ENCODE measurements at places on chromosomes 6 and 20.

DNA sequence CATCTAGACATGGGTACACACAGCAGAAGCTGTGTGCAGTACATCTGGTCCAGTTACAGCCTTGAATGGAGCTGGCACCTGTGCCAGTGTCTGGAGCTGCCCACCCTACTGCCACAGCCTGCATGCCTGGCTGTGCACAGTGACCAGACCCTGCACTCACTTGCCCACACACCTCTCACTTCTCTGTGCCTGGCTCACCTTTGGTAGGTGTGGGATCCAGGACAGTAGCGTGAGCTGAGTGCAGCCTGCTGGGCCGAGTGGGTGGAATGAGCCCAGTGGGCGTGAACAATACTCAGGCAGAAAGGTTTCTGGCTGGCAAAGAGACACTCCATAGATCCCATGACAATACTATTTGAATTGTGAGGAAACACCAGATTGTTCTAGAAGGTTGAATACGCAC, 839.5 kb upstream of the FLRT3 start:
- DNase-seq = no peak

DNA sequence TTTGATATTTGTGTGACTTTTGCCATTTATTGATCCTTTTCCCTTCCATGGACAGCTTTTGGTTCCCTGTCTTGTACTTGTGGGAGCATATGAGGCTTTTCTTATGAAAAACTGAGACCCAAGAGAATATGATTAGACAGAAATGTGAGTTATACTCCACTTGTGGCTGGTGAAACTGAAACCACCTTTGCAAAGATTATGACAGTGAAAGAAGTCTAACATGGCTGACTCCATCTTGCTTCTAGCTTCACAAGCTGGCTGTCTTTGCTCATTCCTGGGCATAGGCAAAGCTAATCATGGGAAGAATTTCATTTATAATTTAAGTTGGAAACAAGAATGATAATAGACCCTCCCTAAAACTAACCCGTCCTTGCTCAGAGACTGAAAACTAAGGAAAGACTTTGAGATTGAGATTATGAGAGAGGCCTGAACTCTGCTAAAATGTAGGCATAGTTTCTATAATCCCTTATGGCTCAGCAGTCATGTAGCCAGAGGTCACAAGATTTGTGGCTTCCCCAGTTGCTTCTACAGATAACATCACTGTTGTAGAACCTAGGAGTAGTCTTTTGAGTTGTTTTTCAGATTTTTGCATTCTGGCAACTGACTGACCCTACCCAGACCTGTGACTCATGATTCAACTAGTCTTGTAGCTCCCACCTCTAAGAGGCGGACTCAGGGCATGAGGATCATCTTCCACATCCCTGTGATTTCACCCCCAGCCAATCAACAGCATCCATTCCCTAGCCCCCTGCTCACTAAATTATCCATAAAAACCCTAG, 50.9 kb upstream of the CD2AP start:
- DNase-seq = no peak

DNA sequence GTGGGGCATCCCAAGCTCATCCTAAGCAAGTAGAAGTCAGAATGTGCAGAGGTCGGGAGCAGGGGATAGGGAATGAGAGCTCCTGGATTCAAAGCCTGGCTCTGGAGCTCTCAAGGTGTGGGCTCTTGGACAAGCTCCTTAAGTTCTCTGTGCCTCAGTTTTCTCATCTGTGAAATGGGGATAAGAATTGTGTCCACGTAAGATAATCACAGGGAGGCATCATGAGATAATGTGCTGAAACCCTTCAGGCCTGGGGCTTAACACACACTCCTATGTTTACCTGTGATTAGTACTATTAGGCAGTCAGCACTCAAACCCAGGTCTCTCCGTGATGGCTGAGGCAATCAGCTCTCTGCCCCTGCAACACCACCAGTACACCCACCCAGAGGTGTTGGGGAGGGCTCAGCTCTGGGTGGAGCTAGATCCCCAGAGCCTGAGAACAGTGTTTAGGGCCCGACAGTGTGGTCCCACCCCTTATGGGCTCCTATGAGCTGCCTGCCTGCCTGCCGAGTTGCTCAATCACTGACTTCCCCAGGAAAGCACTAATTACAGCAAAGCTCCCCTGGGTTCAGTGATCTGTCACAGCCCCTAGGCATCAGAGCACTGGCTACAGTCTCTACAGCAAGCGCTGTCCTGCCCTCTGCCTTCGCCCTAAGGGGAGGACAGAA, 6.3 kb upstream of the SIRPA start:
- DNase-seq = no peak

DNA sequence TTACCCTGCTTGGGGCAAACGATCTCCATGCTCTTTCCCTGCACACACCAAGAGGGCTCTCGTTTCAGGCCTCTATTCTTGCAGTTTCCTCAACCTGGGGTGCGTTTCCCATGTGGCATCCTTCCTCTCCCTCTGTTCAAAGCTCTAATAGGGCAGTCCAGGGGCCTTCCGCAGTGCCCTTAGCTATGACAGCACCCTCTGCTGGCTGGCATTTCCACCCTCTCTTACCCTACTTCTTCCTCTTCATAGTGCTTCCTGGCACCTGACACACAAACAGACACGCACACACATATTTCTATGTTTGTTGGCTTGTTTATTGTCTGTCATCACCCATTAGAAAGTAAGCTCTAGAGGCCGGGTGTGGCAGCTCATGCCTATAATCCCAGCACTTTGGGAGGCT, 294.0 kb downstream of the CLIC5 start:
- no peak for DNase-seq

GRCh38 chr6:63572747-63573075, 431 bp downstream of the LOC128125822 start:
- no peak for DNase-seq

- DNase-seq = no peak
These were observed 92.3 kb upstream of the ELOVL5 start for GRCh38 chr6:53441035-53441493.

GRCh38 chr6:118810420-118811027, 83.4 kb upstream of the ASF1A start:
- DNase-seq = no peak

DNA sequence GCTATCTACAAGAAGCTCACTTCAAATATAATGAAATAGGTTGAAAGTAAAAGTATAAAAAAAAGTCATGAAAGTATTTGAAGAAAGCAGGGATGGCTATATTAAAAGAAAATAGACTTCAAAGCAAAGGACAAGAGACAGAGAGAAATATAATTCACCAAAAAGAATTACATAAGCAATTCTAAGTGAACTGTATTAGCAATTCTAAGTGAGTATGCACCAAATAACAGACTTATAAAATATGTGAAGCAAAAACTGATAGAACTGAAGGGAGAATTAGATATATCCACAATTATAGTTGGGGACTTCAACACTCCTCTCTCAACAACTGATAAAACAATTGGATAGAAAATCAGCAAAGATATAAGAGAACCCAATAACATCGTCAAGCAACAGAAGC, 38.8 kb upstream of the ID4 start:
- no peak for DNase-seq

DNA sequence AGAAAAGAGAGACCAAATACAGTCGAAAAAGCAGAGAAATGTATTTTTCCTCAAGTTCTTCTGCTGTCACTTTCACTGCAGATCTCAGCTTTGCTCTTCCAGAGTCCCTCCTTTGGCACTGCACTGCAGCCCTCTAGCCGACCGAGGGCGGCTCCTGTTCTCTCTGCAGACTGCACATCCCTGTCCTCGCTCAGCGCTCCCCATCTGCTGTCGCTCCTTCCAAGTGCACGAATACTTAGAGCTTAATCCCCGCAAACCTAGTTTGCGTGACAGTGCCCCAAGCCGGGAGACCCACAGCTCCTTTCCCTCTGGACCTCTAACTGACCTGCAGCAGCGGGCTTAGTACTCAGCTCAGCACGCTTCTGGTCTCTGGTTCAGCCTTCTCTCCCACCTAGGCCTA, 15.2 kb downstream of the RPP21 start:
- DNase-seq = no peak

DNA sequence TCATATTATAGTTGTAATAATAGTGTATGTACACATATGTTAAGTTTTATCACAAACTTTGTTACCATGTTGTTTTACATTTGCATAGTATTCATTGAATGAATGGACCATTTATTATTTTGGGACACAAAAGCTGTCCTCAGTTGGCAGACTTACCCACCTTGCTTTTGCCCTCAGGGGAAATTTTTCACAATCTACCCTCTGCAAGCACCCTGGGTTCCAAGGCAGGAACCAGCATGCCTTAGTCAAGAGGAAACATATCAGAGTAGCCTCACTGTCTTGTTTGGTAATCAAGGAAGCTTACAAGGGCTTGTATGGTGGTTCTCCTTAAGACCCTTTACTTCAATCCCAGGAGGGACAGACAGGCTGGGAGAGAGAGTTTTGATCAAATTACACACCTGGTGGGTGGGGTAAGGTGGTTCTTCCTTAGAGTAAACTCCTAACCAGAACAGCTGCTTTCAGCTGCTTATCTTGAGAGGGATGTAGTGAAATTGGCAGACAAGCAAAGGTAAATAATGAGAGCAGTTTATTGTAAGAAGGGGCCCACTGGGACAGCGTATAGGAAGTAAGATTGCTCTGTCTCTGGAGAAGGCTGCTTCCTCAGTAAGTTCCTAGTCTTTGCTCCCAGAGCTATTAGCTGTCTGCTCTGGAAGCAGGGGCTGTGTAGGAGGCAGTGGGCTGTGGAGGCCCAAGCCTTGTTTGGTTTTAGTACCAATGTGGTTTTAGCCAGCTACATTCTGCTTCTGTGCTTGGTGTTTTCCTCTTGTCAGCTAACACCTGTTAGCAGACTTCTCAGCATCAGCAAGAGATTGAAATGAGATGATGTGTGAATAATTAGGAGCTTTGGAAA, 31.1 kb downstream of the BRPF3 start:
- DNase-seq = no peak

GRCh38 chr6:51778666-51779065, 308.7 kb downstream of the PKHD1 start:
- DNase-seq = no peak

DNA sequence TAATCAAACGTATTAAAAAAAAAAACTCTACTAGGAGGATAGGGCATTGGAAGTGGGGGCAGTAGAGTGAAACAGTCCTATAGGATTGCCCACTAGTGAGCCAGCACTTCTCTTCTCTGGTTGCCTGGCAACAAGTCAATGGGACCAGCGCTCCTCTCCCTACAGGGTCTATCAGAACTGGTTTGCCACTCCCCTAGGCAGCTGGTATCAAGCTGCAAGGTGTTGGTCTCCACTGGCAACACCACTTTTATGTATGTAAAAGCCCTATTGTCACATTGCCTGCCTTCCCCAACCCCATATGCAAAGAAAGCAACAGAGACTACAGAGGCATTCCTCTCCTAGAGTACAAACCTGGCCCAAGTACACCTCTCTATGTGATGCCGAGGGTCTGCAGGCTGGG, 166.9 kb upstream of the MCHR2 start:
- DNase-seq = no peak

- no peak for DNase-seq
These were observed 2.0 kb downstream of the AGER start for GRCh38 chr6:32181915-32182529.

Data from GM04504 (cell line).